Aorta (tissue), 5 donors: ENCODE measurements at places on chromosomes 1 and 21.

DNA sequence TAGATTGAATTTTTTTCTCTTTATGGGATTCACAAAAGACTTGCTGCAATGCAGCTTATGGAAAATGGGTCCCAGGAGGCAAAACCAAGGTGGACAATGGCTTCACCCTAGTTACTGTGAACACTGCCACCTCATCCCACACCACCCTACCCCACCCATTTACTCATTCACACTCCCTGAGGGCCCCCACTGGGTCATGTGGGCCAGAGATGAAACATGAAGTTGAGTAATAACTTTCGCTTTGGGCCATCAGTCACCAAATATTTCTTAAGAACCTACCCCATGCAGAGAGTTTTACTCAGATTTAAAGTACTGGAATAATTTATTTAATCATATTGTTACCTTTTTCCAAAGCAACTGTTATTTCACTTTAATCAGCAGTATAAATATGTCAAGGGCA lies 191.8 kb downstream of the TPR start:
- no peak for DNase-seq

DNA sequence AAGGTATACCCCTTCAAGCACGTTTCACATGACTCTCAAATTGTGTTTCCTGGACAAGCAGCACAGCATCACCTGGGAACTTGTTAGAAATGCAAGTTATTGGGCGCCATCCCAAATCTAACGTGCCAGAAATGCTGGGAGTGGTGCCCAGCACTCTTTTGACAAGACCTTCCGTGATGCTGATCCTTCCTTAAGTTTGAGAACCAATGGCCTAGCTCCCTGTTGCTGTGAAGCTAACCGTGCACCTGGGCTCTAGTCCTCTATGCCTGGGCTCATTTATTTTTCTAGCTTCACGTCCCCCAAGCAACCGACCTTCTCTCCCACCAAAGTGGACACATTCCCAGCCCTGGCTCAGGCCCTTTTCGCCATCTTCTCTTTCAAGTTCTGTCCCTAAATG lies 4.3 kb downstream of the BEST4 start:
- no peak for DNase-seq

- no peak for DNase-seq
These were observed 17.7 kb downstream of the HIPK1 start for GRCh38 chr1:113946678-113947387.

- DNase-seq: no peak
These were observed 263.5 kb downstream of the SETD4 start for GRCh38 chr21:35796844-35797243.

DNA sequence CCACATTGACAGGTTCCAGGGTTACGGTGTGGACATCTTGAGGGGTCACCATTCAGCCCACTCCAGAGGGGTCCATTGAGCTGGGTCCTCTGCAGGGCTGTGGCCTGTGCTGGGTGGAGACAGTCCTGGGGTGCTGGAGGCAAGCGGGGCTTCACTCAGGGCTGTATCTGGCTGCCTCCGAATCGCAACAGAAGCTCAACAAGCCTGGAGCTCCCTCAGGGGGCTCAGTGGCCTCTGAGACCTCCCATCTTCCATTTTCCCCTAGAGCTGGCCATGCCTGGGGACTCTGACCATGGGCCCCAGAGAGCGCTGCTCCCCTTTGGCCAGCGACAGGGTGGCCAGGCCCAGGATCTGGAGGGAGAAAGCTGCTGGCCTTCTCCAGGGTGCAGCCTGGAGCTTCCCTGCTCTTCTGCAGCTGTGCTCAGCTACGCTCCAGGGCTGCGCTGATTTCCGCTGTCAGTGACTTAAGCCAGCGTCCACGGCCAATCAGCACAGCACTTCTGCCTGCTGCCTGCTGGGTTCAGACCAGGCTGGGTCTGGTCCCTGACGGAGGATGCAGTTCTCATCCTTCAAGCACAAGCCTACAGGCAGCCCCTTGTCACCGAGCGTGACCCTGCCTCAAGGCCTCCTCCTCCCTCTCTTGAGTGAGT lies 45.0 kb upstream of the ADARB1 start:
- peak; percentile 56 for DNase-seq

- DNase-seq: peak; percentile 54
These were observed 70.2 kb downstream of the EDEM3 start for GRCh38 chr1:184684285-184685074.

DNA sequence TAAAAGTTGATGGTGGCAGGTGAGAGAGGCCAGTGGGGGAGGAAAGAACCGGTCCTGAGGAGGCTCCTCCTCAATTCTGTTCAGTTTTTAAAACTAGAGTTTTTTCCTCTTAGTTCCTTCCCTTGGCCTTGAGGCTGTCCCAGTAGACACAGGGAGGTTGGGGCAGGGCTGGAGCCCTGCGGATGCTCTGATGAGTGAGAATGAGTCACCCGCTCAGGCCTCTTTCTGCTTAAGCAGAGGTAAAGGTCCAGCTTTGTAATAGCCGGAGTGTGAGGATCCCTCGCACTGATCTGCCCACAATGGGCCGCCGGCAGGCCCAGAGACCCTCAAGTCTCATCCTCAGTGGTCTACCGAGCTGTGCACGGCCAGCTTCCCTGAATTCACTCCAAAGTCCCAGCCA lies 49.6 kb upstream of the IRF2BP2 start:
- no peak for DNase-seq

- DNase-seq: no peak
These were observed 21.4 kb downstream of the RNASEL start for GRCh38 chr1:182567629-182568028.

DNA sequence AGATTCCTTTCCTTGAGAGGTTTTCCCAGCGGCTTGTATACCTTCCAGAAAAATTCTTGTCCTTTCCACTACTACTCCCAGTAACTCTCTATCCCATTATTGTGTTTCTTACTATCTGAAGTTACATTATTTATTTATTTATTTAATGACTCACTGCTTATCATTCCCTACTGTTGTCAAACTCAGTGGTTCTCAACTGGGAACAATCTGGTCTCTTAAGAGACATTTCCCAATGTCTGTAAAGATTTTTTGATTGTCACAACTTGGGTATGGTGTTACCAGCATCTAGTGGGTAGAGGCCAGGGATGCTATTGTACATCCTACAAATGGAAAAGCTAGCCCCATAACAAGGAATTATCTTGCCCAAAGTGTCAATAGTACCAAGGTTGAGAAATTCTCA lies 771.5 kb upstream of the ADGRL2 start:
- no peak for DNase-seq

DNA sequence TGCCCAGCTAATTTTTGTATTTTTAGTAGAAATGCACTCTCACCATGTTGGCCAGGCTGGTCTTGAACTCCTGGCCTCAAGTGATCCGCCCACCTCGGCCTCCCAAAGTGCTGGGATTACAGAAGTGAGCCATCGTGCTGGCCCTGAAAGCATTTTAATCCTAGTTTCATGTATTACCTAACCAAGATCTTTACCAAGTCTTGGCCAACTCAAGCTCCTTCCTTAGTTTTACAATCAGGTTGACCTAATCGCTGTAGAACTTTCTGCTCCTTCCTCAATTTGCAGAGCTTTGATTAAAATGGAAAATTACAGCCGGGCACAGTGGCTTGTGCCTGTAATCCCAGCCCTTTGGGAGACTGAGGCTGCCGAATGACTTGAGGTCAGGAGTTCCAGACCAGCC lies 3.2 kb upstream of the TMEM63A start:
- no peak for DNase-seq

- DNase-seq: no peak
These were observed 22.7 kb upstream of the OR6N2 start for GRCh38 chr1:158803678-158804077.

- peak; percentile 64 for DNase-seq
These were observed 88.6 kb downstream of the RIPK4 start for GRCh38 chr21:41678016-41678923.

- DNase-seq: no peak
These were observed 26.3 kb upstream of the GRHL3 start for GRCh38 chr1:24292887-24293286.

- no peak for DNase-seq
These were observed 22.4 kb downstream of the DEGS1 start for GRCh38 chr1:224205438-224205840.

DNA sequence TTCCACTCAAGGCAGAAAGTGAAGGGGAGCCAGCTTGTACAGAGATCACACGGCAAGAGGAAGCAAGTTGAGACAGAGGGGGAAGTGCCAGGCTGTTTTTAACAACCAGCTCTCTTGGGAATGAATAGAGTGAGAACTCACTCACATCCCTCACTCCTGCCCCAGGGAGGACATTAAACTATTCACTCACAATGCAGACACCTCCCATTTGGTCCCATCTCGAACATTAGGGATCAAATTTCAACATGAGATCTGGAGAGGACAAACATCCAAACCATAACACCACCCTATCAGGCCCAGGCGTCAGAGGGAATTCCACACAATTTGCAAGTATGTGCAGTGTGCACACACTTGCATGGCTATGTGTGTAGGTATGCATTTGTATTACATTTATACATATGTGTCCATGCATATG lies 62.7 kb downstream of the DMAP1 start:
- no peak for DNase-seq

- peak; percentile 36 for DNase-seq
These were observed 11.4 kb downstream of the RASSF5 start for GRCh38 chr1:206518743-206519142.

DNA sequence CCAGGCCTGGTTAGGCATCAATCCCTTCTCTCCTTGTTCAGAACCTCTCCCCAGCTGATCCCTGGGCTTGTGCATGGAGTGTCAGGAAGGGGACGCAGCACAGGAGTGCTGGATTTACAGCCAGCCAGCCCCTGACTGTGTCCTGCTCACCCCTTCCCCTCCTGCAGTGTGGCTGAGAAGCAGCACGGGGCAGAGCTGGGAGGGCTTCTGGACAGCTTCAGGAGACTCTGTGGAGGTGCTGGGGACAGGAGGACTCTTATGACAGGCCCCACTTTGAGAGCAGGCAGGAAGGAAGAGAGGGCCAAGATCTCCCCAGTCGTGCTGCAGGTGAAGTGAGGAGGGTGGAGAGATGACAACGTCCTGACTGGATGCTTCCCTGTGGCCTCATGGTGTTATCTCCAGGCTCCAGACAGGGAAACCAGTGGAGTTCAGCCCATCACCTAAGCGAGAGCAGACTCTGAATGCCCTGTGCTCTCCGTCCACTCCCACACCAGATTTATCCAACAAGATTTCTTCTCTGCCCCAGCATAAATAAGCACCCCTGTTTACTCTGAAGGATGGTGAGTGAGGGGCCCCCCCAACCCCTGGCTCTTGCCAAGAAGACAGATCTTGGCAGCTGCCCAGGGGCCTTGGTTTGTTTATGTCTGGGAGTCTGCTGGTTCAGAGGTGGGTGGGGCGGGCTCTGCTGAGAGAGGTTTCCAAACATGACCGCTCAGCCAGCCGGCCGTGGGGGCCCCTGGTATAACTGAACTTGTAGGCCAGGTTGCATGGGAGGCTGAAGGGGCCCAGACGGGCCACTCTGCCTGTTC lies 21.3 kb downstream of the TMCC2 start:
- DNase-seq: peak; percentile 86

DNA sequence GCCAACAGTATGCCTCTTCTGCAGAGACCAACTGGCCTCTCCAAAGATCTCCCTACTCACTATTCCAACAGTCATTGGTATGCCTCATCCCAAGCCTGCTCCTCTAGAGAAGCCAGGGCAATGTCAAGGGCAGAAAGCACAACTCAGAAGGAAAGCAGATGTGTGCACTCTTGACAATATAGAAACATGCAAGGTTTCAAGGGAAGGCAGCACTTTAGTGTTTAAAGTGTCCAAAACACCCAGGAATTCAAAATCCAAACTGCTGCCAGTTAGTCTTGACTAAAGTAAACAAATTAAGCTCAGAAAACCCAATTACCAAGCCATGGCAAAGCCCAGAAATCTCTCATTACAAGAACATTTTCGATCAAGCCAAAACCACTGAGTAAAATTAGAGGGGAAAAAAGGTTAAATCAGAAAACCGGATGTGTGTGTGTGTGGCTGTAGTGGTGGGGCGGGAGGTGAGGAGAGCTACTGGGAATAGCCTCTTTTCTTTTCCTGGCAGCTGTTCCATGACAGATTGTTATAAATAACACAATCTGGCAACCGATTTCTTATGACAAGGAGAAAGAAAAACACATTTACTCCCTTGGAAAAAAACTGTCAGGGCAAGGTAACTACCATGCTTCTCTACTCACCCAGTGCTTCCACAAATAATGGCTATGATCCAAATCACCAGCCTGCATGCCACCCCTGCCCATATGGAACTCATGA lies 39.2 kb downstream of the EIF2B3 start:
- DNase-seq: peak; percentile 60

DNA sequence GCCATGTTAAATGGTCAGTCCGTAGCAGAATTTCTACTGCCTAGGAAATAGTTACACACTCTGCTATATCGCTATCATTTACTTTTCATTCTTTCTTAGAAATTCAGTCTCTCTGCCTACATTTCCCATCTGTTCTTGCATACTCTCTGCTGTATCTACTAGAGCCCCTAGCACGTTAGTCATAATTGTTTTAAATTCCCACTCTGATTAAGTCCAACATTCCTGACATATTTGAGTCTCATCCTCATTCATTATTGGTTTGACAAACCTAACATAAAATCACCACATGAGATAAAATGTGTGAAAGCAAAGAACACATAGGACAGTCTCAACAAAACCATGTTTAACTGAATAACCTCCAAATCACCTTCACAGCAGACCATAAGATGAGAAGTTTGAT lies 513.6 kb downstream of the PLPP3 start:
- no peak for DNase-seq

GRCh38 chr1:26666855-26667254 lies 29.0 kb upstream of the ARID1A start:
- no peak for DNase-seq

- no peak for DNase-seq
These were observed 26.6 kb upstream of the ACBD6 start for GRCh38 chr1:180528868-180529470.

DNA sequence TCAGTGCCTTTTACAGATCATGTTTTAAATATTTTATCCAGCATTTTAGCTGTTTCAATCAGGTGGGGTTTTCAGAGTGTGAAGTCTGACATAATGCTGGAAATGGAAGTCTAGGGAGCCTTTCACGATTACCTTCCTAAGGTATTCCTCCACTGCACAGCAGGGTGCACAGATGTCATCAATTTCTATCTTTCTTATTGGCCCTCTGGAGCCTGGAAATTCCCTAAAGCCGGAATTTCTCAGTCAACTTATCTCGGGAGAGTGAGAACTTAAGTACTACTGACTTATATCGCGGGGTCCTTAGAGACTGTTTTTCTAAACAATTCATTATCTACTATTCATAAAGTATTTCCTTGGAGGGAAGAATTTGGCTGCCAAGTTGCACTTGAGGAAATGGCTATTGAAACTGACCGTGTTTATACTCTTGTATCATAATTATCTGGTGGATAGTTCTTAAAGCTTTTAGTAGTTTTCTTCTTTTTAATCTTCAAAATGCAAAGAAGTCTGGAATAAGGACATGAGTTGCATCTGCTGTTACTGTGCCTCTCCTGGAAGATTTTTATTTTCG lies 311.8 kb upstream of the B3GALT2 start:
- no peak for DNase-seq

DNA sequence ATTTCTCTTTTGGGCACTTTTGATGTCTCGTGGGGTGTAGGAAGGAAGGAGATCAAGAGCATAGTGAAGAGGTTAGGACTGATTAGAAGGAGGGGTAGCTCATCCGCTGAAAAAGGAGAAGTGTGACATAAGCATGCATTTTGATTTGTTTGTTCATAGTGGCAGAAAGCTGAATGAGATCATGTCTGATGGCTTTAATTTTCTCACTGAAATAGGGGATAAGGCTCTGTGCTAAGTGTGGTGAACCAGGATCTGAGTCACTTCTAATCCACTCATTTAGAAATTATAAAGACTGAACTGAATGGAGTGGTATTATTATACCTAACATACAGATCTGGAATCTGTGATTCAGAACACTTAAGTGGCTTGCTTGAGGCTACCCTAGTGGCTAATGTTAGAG lies 344.5 kb downstream of the PDE4B start:
- DNase-seq: no peak
